ENCODE measurements at places on chromosomes 7 and 10.

DNA sequence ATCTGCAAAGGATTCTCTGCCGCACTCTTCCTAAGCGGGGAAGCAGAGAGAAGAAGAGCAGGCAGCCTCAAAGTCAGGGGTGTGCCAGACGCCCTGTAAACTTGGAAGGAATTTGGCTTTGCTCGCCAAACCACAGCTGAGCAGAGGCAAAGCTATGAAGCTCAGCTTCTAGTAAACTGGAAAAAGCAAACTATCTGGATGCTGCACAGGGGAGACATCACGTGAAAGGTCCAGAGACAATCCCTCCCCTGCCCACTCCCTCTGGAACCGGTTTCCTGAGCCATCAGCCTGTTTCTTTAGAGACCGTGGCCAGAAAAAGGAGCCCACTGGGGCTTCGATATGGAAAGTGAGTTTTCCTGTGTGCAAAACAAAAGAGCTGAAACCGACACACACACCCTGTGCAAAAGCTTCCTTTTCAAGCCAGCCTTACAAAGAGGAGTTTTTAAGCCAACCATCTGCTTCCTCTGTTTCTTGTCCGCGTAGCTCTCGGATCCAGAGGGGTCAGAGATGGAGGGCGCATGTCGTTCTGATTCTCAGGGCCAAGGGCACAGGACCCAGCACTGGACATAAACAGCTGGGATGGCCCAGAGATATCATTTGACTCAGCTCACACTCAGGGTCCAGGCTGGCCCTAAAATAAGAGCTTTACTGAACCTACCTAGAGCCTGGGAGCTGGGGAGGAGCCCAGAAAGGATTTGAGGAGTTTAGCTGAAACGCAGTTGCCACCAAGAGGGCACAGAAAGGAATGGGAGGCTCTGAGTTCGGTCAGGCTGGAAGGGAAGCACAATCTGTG lies 58.2 kb upstream of the DNAAF5 start:
- DNase-seq, result no peak

- no peak for DNase-seq
These were observed 59.0 kb upstream of the SORCS3 start for GRCh38 chr10:104581884-104582601.

DNA sequence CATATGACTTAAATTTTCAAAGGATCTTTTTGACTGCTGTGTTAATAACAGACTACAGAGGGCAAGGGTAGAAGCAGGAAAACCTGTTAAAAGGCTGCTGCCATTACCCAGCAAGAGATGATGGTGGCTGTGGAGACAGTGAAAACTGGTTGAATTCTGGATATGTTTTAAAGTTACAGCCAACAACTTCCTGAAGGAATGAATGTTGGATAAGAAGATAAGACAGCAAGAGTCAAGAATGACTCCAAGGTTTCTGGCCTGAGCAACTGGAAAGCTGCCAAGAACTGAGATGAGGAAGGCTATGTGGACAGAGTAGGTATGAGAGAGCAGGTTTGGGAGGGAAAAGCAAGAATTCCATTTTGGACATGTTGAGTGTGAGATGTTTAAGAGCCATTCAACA lies 19.1 kb downstream of the CNOT4 start:
- no peak for DNase-seq

DNA sequence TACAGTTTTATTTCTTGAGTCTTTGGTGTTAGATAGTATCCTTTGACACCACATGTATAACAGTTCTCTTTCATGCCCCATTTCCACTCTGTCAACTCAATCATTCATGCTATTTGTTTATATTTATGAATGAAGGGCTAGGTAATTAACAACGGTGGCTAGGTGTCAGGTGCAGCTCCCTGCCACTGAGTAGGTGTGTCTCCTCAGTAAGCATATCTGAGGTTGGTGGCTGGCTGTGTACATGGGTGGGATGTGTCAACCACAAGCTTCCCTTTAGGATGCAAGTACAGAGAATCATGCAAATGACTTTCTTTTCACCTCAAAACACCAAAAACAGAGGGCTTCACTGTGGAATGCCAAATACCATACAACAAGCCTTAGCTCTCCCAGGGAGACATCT lies 83.4 kb downstream of the ZNF365 start:
- no peak for DNase-seq

DNA sequence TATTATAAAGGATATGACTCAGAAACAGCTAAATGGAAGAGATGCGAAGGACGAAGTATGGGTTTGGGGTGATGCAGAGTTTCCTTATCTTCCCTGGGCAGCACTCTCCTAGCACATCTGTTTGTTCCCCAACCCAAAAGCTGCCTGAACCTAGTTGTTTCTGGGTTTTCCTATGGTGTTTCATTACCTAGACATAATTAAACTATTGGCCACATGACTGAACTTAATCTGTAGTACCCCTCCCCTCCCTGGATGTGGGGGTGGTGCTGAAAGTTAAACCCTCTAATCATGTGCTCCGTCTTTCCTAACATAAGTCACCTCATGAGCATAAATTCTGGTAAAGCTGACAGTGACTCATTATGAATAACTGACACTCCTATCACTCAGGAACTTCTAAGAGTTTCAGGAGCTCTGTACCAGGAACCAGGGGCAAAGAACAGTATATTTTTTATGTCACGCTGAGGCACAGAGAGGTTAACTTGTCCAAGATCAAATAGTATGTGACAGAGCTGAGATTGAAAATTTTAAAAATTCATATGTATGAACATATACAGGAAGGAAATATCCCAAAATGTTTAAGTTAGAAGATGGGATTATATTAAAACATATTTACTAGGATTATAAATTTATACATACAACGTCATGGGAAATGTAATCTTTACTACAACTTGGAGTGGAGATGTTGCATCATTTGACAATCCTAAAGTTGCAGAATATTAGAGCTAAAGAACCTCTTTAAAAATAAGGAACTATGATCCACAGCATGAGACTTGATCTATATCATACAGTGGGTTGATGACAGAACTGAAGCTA lies 4.8 kb downstream of the STRIP2 start:
- DNase-seq, result peak; percentile 43

- DNase-seq, result no peak
These were observed 7.0 kb upstream of the CYP3A4 start for GRCh38 chr7:99791021-99791420.

All from T-helper 2 cell (primary cell).